ENCODE measurements at places on chromosomes 1 and 21. TPM values are rescaled to one million over a fixed set of nuclear protein-coding genes. Genes with fewer than 3 reads are reported as not detected.
A peak's percentile ranks its signal among the peaks of the same experiment; 100 is the strongest.

DNA sequence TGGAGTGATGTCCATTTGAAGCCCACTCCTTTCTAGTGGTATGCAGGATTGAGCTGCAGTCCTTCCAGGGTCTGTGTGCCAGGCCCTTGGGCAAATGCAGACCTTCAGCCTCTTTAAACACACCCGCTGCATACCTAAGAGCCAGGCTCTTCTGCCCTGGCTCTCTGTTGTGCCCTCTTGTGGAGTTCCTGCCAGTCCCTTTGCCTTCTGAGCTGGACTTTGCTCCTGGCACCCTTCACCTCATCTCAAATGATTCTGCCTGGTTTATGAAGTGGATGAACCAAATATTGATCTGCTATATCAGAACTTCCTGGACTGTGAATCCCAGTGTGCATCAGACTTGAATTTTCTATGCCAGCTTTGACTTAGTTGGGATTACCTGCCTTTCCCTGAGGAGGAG lies 158.8 kb downstream of the URB2 start:
- no peak overlapping the region for H3K4me3 ChIP-seq
- H3K27me3 ChIP-seq = peaks cover 14% of the 10 kb centered on the region
- no peaks in the 10 kb centered on the region for H3K4me1 ChIP-seq
- no peak for DNase-seq
- no peak overlapping the region for H3K27ac ChIP-seq

GRCh38 chr1:179025975-179026812 lies 500 bp downstream of the FAM20B start:
- DNase-seq = peak; percentile 83
- H3K4me3 ChIP-seq = peak overlapping the region; percentile 95
- no peaks in the 10 kb centered on the region for H3K36me3 ChIP-seq
- H3K4me1 ChIP-seq = peaks cover 36% of the 10 kb centered on the region
- H3K27me3 ChIP-seq = peaks cover 5% of the 10 kb centered on the region
- peak overlapping the region; percentile 82 for H3K27ac ChIP-seq

DNA sequence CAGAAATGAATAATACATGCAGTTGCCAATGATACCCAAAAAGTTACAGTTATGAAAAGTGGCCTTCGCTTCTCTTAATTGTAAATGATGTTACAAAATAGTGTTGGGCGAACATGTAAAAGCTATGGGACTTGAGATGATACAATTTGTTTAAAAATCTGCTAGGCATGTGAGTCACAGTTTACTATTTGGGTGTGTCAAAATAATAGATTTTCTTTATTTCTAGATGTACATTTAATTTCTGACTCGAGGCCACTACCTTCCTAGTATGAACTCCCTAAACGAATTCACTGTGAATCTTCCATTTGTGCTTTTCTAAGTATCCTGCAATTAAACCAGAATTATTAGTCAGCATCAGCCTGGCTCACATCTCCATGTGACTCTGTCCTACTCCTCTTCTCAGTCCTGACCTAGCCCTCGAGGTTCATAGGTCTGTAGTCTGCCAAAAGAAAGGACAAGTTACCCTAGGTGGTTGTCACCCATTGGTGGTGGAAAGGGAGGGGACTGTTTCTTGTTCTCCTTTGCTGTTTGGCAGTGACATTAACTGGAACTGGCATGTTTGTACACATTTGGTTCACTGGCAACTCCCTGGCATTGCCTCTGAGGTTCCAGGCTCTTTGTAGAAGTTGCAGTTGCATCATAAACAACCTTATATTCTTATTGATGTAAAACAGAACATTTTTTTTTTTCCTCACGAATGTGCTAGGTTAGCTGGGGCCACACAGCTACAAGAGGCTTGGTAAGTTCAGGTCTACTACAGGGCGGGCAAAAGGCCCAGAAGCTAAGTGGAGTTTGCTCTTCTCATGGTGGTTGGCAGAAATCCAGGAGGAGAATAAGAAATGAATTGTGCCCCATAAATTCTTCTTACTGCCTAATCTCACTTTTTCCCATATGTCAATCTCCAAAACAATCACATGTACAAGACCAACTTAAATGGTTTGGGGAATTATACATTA lies 746.5 kb upstream of the ADAMTS5 start:
- no peaks in the 10 kb centered on the region for H3K27me3 ChIP-seq
- no peaks in the 10 kb centered on the region for H3K4me1 ChIP-seq
- H3K4me3 ChIP-seq = no peak overlapping the region
- H3K27ac ChIP-seq = no peak overlapping the region

- peak overlapping the region; percentile 87 for H3K27ac ChIP-seq
- peaks cover 8% of the 10 kb centered on the region for H3K36me3 ChIP-seq
- H3K4me1 ChIP-seq = peaks cover 18% of the 10 kb centered on the region
Measured at GRCh38 chr1:156600733-156601121, 552 bp downstream of the GPATCH4 start.

DNA sequence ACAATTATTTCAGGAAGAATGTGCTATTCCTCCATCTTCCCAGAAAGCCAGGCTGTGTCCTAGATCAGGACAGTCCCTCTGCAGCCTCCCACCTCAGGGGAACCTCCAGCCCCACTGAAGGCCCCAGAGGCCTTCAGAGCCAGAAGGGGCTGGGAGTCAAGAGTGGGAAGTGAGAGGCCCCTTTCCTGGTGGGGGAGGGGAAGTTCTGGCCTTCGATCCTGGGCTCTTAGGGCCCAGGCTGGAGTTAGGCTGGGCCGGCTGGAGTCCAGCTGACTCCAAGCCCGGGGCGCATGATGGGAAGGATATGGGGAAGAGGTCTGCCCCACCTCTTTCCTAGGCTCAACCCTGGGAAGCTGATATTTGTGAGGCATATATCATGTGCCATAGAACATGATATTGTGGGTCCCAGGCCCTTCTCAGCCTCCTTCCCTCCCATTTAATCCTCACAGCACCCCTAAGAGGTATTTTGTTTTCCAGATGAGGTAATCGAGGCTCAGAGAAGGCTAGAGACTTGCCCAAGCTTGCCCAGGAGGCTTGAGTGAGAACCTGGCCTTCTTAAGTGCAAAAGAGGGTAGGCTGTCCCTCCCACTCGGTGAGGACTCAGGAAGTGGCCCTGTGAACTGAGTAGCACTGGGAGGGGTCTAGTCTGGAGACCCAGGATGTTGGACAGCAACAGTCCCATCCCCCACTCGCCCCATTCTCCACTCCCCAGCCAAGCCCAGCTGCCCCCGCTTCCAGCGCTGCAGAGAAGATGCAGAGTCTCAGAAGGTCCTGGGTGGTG lies 18.6 kb upstream of the HSPG2 start:
- peaks cover 8% of the 10 kb centered on the region for H3K4me1 ChIP-seq
- H3K4me3 ChIP-seq = no peak overlapping the region
- H3K36me3 ChIP-seq = no peaks in the 10 kb centered on the region
- DNase-seq = no peak

GRCh38 chr21:26809745-26810144 lies 35.5 kb downstream of the ADAMTS1 start:
- no peaks in the 10 kb centered on the region for H3K36me3 ChIP-seq
- DNase-seq = no peak
- H3K27me3 ChIP-seq = no peaks in the 10 kb centered on the region
- no peak overlapping the region for H3K27ac ChIP-seq

DNA sequence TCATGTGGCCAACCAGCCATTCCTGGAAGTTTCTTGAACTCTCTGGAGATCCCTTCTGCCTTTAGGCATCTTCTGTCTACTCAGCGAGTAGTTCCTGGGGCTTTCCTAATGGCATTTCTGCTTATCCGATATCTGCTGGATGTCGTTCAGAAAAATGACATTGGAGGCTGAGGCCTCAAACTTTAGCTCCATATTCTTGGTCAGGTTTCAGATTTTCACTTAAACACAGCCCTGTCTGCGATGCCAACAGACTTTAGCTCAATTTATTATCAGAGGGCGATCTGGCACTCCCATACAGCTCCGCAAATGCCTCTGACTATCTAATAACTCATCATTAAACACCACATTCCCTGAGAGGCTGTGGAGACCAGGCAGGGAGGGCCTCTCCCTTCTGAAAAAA lies 46.3 kb upstream of the ETS2 start:
- no peaks in the 10 kb centered on the region for H3K36me3 ChIP-seq
- peaks cover 5% of the 10 kb centered on the region for H3K27me3 ChIP-seq
- H3K4me1 ChIP-seq = peaks cover 9% of the 10 kb centered on the region
- H3K27ac ChIP-seq = no peak overlapping the region
- H3K4me3 ChIP-seq = no peak overlapping the region

DNA sequence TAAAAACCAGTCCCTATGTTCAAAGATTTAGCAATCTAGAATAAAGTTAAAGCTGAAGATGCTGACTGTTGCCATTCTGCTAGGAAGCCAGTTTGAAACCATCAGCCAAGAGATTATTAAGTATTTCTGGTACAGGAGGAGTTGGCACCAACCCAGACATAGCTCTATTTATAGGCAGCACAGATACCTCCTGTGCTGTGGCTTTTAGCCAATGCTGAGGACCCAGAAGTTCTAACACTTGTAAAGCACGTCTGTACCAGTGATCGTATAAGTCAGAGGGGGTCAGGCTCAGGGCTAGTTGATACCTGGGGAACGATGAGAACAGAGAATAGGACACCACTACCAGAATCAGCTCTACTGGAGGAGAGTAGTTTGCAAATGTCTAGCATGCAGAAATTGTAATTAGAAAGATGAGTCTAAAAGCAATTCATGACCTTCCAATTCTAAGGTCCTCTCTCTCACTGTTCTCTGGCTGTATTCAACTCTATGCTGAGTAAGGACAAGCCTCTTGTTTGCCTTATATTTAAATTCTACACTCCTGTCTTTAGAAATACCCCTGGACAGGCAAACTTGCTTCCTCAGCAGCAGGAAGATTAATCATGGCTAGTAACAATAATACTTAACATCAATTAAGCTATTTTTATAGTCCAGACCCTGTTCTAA lies 96.8 kb upstream of the PALMD start:
- no peaks in the 10 kb centered on the region for H3K4me1 ChIP-seq
- H3K4me3 ChIP-seq = no peak overlapping the region
- no peaks in the 10 kb centered on the region for H3K27me3 ChIP-seq
- DNase-seq = no peak
- H3K27ac ChIP-seq = no peak overlapping the region

GRCh38 chr1:94237291-94238226 lies at the start of gene ARHGAP29:
Gene ARHGAP29 (minus strand): TSS chr1:94237584. CDS start chr1:94231611, 5,973 bp downstream.
- peaks cover 19% of the 10 kb centered on the region for H3K36me3 ChIP-seq
- peak within 1 kb of the TSS; percentile 41 for H3K4me3 ChIP-seq
- peak; percentile 61 for DNase-seq
- H3K27ac ChIP-seq = no peak within 1 kb of the TSS

- H3K4me3 ChIP-seq = no peak overlapping the region
- no peaks in the 10 kb centered on the region for H3K36me3 ChIP-seq
- H3K27me3 ChIP-seq = no peaks in the 10 kb centered on the region
Measured at GRCh38 chr1:103056423-103056822, 51.9 kb downstream of the COL11A1 start.

- no peak for DNase-seq
- H3K27me3 ChIP-seq = no peaks in the 10 kb centered on the region
- no peaks in the 10 kb centered on the region for H3K36me3 ChIP-seq
- no peak overlapping the region for H3K27ac ChIP-seq
- H3K4me1 ChIP-seq = peaks cover 25% of the 10 kb centered on the region
- no peak overlapping the region for H3K4me3 ChIP-seq
Measured at GRCh38 chr1:151995774-151996173, 2.1 kb upstream of the S100A10 start.

DNA sequence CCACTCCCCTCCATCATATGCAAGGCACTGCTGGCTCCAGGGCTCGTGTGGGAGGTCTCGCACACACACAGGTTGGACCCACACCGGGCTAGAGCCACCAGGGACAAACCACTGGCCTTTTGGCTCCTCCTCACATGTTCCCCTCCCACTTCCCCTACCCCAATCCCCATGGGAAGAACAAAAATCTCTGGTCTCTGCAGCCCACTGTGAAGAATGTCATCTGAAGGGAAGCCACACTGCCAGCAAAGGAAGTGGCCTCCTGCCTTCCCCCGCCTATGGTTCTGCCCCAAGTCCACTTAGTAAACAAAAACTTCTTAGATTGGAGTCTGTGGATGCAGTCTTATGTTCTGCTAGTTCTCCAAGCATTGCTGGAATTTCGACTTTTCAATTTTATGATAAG lies 24.2 kb downstream of the OLFML3 start:
- no peak overlapping the region for H3K27ac ChIP-seq
- H3K4me3 ChIP-seq = no peak overlapping the region
- H3K4me1 ChIP-seq = no peaks in the 10 kb centered on the region
- H3K36me3 ChIP-seq = no peaks in the 10 kb centered on the region
- peaks cover 5% of the 10 kb centered on the region for H3K27me3 ChIP-seq

- no peak for DNase-seq
- no peaks in the 10 kb centered on the region for H3K4me1 ChIP-seq
- no peak overlapping the region for H3K4me3 ChIP-seq
- H3K36me3 ChIP-seq = no peaks in the 10 kb centered on the region
Measured at GRCh38 chr1:110152133-110152785, 2.0 kb downstream of the SLC6A17 start.

GRCh38 chr1:181551249-181551648 lies 67.9 kb downstream of the CACNA1E start:
- H3K36me3 ChIP-seq = no peaks in the 10 kb centered on the region
- no peak overlapping the region for H3K27ac ChIP-seq
- no peaks in the 10 kb centered on the region for H3K4me1 ChIP-seq
- no peak overlapping the region for H3K4me3 ChIP-seq
- H3K27me3 ChIP-seq = peaks cover 33% of the 10 kb centered on the region
- DNase-seq = no peak

GRCh38 chr1:152018537-152018936 lies 18.3 kb downstream of the S100A11 start:
- H3K4me3 ChIP-seq = no peak overlapping the region
- no peak overlapping the region for H3K27ac ChIP-seq
- H3K4me1 ChIP-seq = peaks cover 2% of the 10 kb centered on the region
- peaks cover 6% of the 10 kb centered on the region for H3K27me3 ChIP-seq
- no peaks in the 10 kb centered on the region for H3K36me3 ChIP-seq

GRCh38 chr21:45164838-45165237 lies 90.5 kb downstream of the ADARB1 start:
- H3K27me3 ChIP-seq = no peaks in the 10 kb centered on the region
- no peaks in the 10 kb centered on the region for H3K36me3 ChIP-seq
- H3K4me1 ChIP-seq = peaks cover 15% of the 10 kb centered on the region
- no peak overlapping the region for H3K27ac ChIP-seq
- no peak overlapping the region for H3K4me3 ChIP-seq
- no peak for DNase-seq

GRCh38 chr1:67838180-67838910 lies 5.1 kb upstream of the GNG12 start:
- H3K4me3 ChIP-seq = no peak overlapping the region
- peaks cover 71% of the 10 kb centered on the region for H3K27me3 ChIP-seq
- H3K36me3 ChIP-seq = no peaks in the 10 kb centered on the region
- H3K4me1 ChIP-seq = peaks cover 5% of the 10 kb centered on the region
- no peak overlapping the region for H3K27ac ChIP-seq

The KRTAP12-2 gene
- total RNA-seq = not detected

The CDC7 gene
- total RNA-seq = 16.1 TPM

The PTPN22 gene
- total RNA-seq = 26.0 TPM

The DNM3 gene
- total RNA-seq = 3.5 TPM

The CLDN17 gene
- total RNA-seq = not detected

The CLK2 gene
- 77.1 TPM for total RNA-seq

The MR1 gene
- total RNA-seq = 26.9 TPM

The NR5A2 gene
- not detected for total RNA-seq

The VAV3 gene
- 11.6 TPM for total RNA-seq

The OXCT2 gene
- total RNA-seq = 0.59 TPM

The NTNG1 gene
- total RNA-seq = not detected

The AMY2B gene
- total RNA-seq = 4.2 TPM

The CELA2B gene
- total RNA-seq = not detected

Data from natural killer cell treated with Interleukin-12 subunit alpha and Interleukin-12 subunit beta and Interleukin-15 and Interleukin-18, amount 100 ng/mL, for 72 hours (primary cell).